Fibroblast of skin of right quadriceps (primary cell): ENCODE measurements at places on chromosomes 7 and 10.

DNA sequence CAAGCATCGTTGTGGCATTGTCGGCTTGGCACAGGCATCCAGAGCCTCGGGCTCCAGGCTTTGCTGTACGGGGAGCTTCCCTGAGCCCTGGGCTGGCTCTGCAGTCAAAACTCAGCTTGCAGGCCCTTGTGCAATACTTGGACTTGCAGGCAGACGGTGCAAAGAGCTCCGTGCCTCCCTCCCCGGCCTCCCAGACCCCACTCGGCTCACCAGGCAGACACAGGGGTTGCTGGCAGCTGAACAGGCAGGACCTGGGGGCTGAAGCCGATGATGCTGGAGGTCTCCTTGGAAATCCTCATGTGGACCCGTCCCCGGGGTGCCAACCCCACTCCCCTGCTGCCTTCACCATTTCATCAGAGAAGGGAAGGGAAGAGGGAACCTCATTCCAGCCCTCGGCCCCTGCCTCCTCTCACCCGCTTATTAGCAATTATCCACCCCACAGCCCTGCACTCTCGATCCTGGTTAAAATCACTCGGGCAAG lies 59.6 kb upstream of the GNA12 start:
- no peak for DNase-seq

DNA sequence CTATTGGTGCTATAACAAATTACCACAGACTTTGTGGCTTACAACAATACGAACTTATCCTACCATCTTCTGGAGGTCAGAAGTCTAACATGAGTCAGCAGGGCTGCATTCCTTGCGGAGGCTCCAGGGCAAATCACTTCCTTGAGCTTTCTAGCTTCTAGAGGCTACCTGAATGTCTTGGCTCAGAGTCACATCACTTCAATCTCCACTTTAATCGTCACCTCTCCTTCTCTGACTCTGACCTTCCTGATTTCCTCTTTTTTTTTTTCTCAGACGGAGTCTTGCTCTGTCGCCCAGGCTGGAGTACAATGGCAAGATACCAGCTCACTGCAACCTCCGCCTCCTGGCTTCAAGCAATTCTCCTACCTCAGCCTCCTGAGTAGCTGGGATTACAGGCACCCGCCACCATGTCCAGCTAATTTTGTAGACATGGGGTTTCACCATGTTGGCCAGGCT lies 44.6 kb upstream of the ANAPC16 start:
- peak; percentile 86 for DNase-seq

DNA sequence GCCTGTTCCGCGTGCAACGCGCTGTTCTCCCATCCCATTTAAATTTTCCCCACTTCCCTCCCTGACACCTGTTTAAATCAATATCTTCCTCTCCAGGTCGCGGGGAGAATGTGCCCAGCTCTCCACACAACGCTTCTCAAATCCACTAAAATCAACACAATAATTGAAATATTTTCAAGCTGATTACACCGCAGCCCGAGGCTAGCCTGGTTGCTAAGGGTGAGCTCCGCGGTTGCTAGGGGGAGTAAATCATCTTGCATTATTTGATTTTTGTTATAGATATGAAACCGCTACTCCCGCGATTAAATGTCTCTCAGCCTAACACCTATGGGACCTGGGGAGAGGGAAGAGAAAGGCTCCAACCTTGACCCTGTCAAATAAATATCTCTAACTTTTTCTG lies 36.2 kb downstream of the UNCX start:
- no peak for DNase-seq

GRCh38 chr10:48517911-48518811 lies 86.7 kb downstream of the ARHGAP22 start:
- no peak for DNase-seq

GRCh38 chr10:36736311-36736710 lies 389.1 kb upstream of the ANKRD30A start:
- DNase-seq, result no peak

GRCh38 chr10:34585422-34586112 lies 229.5 kb downstream of the PARD3 start:
- no peak for DNase-seq

DNA sequence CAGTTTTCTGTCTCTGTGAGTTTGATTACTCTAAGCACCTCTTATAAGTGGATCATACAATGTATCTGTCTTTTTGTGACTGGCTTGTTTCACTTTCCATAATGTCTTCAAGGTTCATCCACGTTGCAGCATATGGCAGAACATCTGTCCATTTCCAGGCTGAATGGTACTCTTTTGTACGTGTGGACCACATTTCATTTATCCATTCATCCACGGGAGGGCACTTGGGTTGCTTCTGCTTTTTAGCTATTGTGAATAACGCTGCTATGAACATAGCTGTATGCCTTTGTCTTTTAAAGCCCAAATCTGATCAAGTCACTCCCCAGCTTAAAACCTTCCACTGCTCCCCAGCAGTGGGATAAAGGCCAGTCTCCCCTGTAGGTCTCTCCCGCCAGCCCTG lies 31.5 kb downstream of the EGFR start:
- DNase-seq, result peak; percentile 62

DNA sequence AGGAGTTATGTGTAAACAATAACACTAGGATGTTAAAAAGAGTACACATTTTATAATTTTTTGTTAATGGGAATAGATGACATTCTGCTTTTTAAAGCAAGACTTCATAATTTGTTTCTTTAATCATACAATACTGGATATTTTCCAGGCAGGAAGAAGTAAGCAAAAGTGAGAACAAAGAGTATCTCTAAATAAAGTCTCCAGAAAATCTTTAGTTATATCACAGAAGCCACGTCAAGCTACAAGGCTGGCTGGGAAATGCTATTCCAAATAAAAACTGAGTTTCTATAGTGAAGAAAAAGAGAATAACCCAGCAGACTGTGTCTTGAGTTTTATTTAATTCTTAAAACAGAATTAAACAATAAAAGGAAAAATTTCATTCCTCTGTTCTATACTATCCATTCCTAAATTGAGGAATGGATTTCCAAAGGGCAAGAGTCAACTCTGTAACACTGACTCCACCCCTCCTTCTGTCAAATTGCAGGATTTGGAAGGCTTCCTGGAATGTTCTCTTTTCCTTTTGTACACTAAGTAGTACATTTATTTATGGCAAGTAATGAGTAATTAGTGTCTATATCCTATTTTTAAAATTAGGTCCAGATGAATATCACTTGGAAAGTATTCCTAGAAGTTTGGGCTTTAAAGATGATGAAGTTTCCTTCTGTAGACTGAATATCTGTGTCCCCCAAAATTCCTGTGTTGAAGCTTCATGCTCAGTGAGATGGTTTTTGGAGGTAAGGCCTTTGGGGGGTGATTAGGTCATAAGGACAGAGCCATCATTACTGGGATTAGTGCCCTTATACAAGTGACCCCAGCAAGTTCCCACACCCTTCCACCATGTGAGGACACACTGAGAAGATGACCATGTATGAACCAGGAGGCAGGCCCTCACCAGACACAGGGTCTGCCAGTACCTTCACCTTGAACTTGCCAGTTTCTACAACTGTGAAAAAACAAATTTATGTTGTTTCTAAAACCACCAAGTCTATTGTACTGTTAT lies 290.9 kb downstream of the CRPPA start:
- DNase-seq, result peak; percentile 87

DNA sequence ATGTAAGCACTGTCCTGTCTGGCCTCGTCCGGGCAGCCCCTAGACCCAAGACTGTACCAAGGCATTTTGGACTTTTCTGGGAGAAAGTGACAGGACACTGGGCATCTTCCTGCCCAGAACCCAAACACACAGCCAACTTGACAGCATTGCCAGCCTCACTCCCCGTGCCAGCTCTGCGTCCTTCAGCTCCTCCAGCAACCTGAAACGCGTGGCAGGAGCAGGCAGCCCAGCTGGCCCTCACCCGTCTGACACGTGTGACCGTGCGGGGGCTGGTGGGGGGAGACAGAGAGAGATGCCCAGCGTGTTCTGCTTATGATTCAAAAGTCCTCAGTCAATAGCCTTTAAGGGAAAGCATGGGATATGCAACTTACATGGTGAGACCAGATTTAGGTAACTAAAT lies 50.3 kb upstream of the SLC29A3 start:
- DNase-seq, result no peak

DNA sequence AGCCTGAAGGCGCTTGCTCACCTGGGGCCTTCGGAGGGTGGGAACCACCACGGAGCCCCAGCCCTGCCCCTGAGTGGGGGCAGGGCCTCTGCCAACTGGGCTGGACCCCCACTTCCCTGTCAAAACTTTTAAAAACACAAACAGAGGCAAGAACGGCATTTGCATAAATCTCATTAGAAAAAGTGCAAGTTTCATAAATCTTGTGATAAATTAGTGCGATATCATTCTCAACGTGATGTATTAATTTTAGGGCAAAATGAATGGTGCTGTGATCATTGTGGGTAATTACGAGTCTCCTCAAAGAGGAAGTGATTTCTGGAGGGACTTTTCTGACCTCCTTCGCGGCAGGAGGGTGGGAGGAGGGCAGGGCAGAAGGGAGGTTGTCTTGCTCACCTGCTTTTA lies 98.3 kb downstream of the CDH23 start:
- no peak for DNase-seq

DNA sequence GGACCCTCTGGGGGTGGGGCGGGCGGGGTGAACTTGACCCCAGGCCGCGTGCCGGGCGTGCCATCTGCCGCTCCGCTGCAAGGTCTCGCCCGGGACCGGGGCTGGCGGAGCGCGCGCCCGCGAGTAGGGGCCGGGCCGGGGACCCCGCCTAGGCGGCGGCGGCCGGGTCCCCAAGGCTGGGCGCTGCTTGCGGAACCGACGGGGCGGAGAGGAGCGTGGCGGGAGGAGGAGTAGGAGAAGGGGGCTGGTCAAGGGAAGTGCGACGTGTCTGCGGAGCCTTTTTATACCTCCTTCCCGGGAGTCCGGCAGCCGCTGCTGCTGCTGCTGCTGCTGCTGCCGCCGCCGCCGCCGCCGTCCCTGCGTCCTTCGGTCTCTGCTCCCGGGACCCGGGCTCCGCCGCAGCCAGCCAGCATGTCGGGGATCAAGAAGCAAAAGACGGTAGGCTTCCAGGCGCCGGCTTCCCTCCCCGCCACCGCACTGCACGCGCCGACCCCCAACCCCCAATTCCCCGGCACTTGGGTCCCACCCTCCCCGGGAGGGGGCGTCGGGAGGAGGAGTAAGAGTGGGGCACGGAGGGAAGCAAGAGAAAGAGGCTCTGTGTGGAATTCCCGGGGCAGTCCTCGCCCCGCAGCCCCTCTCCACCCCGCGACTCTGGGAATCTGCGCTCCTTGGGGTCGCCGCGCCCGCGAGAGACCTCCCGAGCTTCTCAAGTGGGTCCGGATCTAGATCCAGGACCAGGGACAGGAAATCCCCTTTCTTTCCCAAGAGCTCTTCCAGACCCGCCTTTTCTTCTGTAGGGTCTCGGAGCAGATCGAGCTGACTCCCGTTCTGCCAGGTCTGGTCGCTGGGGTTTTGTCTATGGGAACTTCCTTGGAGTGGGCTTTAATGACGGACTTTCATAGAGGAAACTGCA lies at the start of gene PAPSS2:
TSS of gene PAPSS2 (plus strand) at position 308 of the 913 bp plus-strand sequence. CDS start at position 412, 104 bp downstream.
- DNase-seq, result peak; percentile 72

DNA sequence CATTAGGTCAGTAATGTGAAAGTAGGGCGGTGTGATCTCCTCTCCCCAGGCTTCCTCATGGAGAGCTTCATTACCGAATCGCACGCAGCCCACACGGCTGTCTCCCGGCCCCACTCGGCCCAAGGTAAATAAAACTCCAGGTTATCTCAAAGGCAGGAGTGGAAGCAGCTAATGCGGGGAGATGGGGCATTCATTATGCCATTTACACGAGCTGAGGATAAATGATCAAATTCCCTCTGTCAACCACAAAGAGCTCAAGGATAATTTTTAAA lies 93.5 kb downstream of the ADARB2 start:
- DNase-seq, result no peak

DNA sequence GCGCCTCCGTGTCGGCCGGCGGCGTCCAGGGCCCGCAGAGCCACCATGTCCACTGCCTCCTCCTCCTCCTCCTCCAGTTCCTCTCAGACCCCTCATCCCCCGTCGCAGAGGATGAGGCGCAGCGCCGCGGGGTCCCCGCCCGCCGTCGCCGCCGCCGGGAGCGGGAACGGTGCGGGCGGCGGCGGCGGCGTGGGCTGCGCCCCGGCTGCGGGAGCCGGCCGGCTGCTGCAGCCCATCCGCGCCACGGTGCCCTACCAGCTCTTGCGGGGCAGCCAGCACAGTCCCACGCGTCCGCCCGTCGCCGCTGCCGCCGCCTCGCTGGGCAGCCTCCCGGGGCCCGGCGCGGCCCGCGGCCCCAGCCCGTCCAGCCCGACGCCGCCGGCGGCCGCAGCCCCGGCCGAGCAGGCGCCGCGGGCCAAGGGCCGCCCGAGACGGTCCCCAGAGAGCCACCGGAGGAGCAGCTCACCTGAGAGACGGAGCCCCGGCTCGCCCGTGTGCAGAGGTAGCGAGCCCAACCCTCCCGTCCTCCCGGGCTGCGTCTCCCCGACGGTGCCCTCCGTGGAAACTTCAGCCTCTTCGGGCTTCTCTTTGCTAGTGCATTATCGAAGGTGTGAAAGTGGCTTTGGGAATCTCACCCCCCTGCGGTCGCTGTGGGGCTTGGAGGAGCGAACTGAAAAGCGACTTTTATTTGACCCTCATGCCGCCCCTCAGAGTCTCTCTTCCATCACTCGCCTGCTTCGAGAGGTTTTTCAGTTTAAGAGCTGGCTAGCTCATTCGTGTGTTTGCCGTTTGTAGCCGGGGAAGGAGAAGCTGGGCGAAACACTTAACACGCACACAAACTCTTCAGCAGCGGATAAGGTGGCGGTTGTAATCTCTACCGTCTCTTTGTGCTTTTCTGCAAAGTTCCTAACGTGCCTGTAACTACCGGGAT lies 975 bp downstream of the GLCCI1 start:
- DNase-seq, result peak; percentile 28

GRCh38 chr7:89401690-89402089 lies 606.2 kb upstream of the TEX47 start:
- no peak for DNase-seq

GRCh38 chr7:102107474-102108104 lies 179.1 kb upstream of the SH2B2 start:
- no peak for DNase-seq

GRCh38 chr7:44309271-44310091 lies 15.9 kb downstream of the CAMK2B start:
- peak; percentile 50 for DNase-seq

GRCh38 chr10:86104156-86104555 lies 262.4 kb downstream of the GRID1 start:
- DNase-seq, result no peak

DNA sequence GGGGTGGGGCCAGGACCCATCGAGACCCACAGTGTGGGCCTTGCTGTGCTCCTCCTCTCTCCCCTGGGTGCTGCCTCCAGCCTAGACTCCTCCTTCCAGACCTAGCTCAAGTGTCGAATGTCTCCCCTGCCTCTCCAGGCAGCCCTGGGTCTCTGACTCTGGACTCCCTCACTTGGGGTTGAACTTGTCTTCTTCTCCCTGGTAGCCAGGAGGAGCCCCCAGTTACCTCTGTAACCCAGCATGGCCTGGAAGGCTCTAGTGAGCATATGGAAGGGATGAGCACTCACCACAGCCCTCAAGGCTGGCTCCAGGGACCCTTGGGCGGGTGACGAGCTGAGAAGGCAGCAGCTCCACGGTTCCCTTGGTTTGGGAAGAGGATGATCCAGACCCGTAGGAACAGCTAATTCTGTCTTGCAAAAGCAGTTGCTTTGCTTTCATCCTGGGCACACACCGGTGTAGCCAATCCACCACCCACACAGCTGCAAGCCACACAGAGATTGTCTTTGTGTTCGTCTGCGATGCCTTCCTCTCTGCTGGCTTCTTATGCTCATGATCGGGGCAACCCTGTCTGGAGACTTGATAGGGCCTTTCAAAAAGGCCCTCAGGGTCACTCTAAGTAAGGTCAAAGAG lies 52.3 kb upstream of the ANTXRL start:
- no peak for DNase-seq

- DNase-seq, result no peak
These were observed 3.5 kb downstream of the FOXP2 start for GRCh38 chr7:114418117-114418516.
